ENCODE measurements at places on chromosomes 5 and 9.

DNA sequence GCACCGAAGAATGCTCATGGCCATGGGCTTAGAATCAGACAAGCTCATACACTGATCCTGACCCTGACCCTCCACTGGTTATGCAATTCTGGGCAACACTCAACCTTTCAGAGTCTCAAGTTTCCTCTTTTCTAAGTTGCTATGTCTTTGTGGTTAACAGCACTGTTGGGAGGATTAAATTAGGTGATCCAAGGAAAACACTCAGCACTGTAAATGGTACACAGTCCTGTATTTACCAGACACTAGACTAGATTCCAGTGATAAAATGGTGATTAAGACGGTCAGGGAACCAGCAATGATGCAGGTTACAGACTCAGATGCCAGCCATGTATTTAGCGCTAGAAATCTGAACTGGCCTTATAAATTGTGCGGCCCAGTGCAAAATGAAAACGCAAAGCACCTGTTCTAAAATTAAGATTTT is 8.1 kb downstream of the ARL15 start:
- DNase-seq: no peak

- no peak for DNase-seq
Measured at GRCh38 chr9:14021871-14022525, 291.9 kb downstream of the NFIB start.

DNA sequence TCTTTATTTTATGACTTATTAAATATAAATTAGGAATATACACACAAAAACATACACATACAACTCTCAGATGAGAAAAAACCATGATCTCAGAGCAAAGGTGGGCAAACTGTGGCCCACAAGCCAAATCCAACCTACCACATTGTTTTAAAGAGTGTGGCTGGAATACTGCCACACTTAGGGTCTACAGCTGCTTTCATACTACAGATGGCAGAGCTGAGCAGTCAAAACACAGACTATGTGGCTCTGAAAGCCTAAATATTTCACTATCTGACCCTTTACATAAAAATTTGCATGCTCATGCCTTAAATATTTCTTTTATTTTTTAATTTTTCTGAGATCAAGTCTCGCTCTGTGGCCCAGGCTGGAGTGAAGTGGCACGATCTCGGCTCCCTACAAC is 28.3 kb downstream of the LEAP2 start:
- no peak for DNase-seq

- DNase-seq: no peak
Measured at GRCh38 chr9:136944212-136944518, 373 bp downstream of the FBXW5 start.

DNA sequence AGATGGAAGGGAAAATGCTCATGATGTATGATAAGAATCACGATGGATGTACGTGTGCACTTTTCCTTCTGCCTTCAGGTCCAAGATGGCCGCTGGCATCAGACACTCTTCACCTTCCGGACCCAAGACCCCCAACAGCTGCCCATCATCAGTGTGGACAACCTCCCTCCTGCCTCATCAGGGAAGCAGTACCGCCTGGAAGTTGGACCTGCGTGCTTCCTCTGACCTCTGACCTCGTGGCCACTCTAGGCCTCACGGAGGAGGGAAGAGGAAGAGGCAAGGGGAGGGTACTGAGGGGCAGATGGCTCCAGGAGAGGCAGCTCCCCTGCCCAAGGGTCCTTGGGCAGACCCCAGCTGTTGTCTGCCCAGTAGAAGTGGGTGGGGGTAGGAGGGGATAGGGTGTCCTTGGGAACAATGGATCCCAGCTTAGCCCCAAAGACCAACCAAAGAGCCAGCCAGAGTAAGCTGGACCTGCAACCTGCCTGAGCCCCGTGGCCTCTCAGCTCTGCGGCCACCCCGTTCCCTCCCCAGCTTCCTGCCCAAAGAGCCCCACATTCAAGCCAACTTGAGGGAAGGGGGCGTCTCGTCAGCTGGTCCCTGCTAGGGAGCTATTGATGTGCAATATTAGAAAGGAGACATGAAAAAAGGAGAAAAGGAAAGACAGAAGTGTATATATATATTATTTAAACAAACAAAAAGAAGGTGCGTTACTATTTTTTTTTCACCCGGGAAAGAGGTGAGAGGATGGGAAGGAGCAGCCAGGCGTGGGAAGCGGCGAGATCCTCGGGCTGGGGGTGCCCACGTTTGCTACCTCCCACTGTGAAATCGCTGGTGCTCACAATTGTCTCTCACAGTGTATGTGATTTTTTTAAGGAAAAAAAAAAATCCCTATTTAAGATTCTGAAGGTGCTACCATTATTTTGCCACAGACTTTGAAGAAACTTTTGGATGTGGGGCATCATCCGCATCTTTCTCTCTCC is 12.1 kb upstream of the ORM1 start:
- DNase-seq: no peak

- DNase-seq: no peak
Measured at GRCh38 chr5:83026930-83027687, 50.1 kb downstream of the TMEM167A start.

DNA sequence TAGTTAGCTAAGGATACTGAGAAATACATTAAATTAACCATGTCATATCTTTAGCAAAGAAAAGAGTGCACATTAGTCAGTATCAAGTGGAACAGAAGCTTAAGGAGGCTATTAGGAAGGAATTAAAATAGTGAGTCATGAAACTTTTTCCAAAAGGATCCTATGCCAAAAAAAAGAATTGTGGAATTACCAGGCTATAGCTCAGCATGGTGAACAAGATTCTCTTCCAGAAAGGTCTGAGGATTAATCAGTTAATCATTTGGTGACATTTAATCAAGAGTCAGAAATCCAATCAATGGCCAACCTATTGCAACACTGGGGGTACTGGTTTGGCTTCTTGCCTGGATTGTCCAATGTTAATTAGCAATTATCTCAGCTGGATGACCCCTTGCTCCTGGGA is 244.5 kb upstream of the NMUR2 start:
- no peak for DNase-seq

- no peak for DNase-seq
Measured at GRCh38 chr9:93288341-93288740, 104.4 kb downstream of the WNK2 start.

- no peak for DNase-seq
Measured at GRCh38 chr9:94097788-94098414, 13.6 kb downstream of the PTPDC1 start.

DNA sequence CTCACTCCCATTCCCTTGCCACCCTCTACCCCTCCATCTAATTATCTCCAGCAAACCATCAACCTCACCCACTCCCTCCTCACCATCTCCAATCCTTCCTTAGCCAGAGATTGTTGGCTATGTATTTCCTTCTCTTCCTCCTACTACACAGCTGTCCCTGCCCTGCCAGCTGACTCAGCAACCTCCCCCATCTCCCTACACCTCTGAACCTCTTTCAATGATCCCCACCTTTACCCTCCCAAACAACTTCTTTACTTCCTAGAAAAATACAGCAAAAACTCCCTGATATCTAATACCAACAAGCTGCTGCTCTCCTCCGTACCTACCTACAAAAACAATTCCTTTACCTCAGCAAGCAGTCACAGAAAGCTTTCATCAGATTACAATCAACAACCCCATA is 37.3 kb downstream of the SPTLC1 start:
- no peak for DNase-seq

- no peak for DNase-seq
Measured at GRCh38 chr9:69237702-69238295, 63.7 kb downstream of the TJP2 start.

DNA sequence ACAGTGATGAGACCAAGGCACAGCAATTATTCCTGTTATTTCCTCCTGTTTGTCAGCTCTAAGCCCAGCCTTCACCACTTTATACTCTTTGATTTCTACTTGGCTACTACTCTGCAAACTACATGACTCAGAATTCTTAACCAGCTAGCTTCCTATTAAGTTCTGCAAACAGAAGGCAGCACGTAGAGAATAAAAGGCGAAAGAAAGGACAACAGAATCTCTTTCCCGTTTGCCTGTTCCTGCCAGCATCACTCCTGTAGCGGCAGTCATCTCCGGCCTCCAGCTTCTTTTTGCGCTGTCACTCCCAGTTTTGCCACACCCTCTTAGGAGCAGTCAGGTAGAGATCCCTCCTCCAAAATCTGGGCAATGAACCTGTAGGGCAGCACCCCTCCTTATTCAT is 29.9 kb downstream of the DPYSL3 start:
- no peak for DNase-seq

DNA sequence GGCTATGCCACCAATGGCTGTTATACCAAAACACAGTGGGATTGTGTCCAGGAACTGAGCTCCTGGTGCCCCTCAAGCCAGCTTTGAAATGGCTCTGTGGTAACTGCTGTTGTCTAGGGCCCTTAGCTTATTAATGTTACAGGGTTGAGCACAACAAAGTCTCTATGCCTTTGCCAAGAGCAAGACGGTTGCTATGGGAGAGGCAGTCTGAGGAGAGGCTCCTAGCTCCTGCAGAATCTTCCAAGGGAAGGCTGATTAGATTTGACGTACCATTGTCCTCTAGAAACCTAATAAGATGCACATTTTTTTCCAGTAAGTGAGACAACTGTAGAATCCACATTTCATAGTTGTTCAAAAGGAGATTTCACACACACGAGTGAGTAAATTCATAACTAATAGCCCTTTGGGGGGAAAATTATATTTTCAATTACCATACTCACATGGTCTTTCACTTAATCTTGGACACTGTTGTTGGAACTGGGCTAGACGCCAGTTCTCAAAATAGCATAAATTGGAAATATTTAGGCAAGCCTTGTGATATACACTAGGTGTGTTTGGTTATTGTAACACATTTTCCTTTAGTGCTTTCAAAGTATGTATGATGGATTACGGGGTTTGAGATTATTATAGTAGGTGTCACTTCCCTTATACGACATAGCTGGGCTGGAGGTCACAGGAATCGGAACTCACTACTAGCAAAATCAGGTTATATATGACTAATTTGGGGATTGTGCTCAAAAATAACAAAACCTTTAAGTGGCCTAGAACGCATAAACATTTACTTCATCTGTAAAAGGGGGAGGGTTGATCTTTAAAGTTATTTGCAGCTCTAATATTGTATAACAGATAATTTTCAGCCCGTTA is 186.3 kb upstream of the EGFLAM start:
- DNase-seq: no peak

- DNase-seq: no peak
Measured at GRCh38 chr9:93221044-93221443, 37.1 kb downstream of the WNK2 start.

DNA sequence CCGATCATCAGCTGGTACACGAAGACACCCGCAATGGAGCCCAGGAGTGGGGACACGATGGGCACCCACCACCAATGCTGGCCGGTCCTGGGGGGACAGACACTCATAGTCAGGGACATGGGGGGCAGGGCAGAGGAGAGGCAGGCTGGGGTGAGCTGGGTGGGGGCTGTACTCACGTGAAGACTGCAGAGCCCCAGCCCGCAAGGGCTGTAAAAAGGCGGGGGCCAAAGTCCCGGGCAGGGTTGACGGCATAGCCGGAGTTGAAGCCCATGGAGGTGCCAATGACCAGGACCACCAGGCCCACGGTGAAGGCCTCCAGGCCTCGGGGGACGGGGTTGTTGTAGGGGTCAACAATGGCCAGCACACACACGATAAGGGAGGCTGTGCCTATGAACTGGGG is 5.3 kb downstream of the AQP3 start:
- DNase-seq: no peak

- DNase-seq: no peak
Measured at GRCh38 chr5:7094626-7095025, 301.3 kb upstream of the ADCY2 start.

DNA sequence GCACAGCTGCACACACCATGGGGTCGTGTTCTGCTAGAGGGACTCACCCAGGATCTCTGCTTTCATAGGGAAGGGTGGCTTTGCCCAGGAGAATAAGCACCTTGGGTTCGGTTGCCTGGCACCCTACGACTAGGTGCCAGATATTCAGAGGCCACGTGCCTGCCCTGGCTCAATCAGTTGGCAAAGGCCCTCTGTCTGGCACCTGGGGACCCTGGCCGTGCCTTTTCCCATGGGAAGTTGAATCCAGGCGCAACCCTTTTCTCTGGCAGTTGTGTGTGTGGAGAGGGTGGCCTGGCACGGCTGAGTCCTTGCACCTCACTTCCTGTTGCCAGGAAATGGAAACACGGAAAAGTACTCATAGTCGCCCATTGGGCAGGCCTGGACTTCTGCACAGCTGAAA is 10.2 kb upstream of the ANKH start:
- DNase-seq: no peak

- DNase-seq: no peak
Measured at GRCh38 chr5:174139623-174140022, 94.1 kb downstream of the NSG2 start.

DNA sequence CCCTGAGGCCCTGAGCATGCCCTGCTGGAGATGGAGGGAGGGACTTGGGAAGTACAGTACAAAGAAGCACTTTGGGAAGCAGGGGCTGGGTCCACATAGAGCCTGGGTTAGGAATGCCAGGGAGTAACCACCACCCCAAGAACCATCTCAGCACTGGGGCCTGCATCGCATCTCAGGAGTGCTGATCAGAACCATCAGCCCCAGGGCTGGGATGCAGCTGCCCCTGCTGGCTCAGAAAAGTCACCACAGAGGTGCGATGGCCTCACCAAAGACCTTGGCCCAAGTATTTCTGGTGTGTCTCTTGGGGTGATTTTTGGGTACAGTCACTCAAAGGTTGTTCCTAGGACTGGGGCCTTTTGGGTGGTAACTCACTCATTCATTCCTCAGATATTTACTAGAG is 236.8 kb upstream of the MVB12B start:
- DNase-seq: no peak

GRCh38 chr5:157113002-157113401 is 4.2 kb upstream of the HAVCR2 start:
- no peak for DNase-seq

DNA sequence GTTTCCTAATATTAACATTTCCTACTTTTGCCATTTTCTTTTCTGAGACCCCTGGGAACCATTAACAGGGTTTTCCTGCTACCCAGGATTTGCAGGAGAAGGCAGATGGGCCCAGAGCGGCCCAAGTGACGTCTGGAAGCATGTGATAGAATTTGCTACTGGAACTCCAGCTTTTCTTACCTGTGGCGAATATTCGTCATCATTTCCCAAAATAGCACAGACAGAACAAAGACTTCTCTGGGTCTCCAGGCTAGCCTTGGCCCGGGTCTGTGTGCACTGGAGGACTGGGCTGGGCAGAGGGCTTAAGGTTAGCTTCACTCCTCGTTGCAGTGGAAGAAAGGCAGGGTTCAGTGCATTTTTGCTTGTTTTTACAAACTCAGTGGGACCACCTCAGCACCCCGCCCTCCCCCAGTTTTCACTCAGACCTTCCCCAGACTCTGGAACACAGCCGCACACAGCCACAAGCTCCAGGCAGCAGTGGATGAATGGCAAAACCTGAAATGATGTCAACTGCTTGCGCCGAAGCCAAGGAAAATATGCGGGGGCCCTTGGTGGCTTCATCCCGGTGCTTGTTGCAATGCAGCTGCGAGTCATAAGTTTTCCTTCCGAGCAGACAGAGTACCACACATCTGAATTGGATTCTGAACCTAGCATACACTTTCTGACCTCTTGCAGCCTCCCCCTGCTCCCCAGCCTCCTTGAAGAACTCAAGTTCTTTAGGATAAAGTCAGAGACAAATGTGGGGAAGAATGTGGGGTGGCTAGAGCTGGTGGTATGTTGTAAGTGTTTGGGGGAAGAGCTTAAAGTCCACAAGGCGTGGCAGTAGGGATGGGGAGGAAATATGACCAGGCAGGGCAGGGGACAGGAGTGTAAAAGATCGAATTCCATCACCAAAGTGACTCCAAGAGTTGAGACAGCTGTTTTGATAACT is 586.0 kb downstream of the CCDC171 start:
- DNase-seq: no peak

Measured in activated CD4-positive, alpha-beta T cell treated with anti-CD3 and anti-CD28 coated beads, Interleukin-2, amount 50 U/mL, for 4 hours (primary cell).